ENCODE measurements at places on chromosomes 13 and 19.

DNA sequence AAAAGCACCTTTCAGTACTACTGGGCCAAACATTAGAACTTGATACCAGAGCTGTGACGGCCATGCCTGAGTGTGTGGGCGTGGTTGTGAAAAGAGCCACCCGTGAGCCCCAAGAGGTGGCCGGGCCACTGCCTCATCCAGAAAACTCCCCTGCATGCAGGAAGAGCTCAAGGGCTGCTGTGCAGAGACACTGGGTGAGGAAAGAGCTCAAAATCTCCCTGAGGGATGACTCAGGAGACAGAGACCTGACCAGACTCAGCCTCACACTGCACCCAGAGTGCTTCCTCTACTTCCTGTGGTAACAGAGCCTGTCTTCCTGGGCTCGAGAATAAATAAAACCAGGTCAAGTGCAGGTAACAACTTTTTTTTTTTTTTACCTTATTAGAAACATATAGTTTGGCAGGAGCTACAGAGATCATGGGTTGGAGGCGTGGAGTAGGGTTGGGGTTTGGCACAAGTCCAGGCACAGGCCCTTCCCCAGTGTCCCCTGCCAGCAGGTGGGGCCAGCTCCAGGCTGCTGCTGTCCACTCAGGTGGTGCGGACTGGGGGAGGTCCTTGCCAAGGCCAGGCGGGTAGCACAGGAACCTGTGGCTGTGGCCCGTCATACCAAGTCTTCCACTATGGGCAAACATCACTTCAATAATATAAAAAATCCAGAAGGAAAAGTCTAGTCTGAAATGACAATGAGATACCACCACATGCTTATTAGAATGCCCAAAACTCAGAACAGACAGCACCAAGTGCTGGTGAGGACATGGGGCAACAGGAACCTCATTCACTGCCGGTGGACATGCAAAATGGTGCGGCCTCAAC is 25.5 kb downstream of the ELL start:
- peak; percentile 91 for DNase-seq

- DNase-seq, result peak; percentile 72
These were observed 603 bp downstream of the TM9SF2 start for GRCh38 chr13:99501848-99502301.

GRCh38 chr13:26485786-26486185 is 71.7 kb upstream of the WASF3 start:
- DNase-seq, result peak; percentile 69

GRCh38 chr13:60013166-60013565 is 150.6 kb downstream of the DIAPH3 start:
- no peak for DNase-seq

GRCh38 chr19:38806371-38806770 is 6.4 kb downstream of the LGALS4 start:
- DNase-seq, result no peak

DNA sequence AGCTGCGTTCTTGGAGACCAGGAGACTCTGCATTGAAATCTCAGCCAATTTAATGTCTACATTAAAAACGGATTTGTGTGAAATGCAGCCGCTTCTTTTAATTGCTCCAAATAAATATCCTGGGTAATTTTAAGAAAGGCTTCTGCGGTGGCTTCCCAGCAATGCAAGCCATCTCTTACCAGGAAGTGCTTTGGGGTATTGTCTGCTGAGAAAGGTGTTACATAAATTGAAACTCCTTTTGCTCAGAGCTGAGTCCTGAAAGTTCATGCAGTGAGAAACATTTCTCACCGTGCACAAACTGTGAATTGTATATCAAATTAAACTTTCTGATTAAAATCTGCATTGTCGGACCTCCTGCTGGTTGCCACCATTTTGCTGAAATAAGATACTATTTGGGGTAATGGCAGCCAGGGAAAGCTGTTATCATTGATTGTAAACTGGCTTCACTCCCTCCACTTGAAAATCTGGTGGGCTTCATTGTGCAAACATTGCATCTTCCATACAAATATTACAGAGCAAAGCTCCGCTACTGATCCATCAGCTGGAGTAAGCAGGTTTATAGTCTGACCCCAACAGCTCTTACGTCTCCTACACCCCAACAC is 59.5 kb downstream of the ZIC5 start:
- DNase-seq, result no peak

DNA sequence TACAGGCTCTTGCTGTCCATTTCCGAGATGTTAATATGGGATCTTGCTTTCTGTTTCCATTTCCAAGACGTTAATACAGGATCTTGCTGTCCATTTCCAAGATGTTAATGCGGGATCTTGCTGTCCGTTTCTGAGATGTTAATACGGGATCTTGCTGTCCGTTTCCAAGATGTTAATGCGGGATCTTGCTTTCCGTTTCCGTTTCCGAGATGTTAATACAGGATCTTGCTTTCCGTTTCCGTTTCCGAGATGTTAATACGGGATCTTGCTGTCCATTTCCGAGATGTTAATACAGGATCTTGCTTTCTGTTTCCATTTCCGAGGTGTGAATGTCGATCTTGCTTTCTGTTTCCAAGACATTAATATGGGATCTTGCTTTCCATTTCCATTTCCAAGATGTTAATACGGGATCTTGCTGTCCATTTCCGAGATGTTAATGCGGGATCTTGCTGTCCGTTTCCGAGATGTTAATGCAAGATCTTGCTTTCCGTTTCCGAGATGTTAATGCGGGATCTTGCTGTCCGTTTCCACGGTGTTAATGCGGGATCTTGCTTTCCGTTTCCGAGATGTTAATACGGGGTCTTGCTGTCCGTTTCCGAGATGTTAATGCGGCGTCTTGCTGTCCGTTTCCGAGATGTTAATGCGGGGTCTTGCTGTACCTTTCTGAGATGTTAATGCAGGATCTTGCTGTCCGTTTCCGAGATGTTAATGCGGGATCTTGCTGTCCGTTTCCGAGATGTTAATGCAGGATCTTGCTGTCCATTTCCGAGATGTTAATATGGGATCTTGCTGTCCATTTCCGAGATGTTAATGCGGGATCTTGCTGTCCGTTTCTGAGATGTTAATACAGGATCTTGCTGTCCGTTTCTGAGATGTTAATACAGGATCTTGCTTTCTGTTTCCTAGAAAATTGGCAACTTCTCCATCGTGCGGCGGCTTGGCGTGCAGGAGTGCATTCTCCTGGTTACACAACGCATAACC is 38.3 kb downstream of the PEX11G start:
- peak; percentile 10 for DNase-seq

GRCh38 chr19:45152504-45153338 is 8.1 kb downstream of the NKPD1 start:
- peak; percentile 65 for DNase-seq

- DNase-seq, result no peak
These were observed 528.3 kb upstream of the ATXN8OS start for GRCh38 chr13:69579351-69579750.

Measured in GM23248 (cell line).